GM19239 (cell line): ENCODE measurements at places on chromosomes 3 and 15.

DNA sequence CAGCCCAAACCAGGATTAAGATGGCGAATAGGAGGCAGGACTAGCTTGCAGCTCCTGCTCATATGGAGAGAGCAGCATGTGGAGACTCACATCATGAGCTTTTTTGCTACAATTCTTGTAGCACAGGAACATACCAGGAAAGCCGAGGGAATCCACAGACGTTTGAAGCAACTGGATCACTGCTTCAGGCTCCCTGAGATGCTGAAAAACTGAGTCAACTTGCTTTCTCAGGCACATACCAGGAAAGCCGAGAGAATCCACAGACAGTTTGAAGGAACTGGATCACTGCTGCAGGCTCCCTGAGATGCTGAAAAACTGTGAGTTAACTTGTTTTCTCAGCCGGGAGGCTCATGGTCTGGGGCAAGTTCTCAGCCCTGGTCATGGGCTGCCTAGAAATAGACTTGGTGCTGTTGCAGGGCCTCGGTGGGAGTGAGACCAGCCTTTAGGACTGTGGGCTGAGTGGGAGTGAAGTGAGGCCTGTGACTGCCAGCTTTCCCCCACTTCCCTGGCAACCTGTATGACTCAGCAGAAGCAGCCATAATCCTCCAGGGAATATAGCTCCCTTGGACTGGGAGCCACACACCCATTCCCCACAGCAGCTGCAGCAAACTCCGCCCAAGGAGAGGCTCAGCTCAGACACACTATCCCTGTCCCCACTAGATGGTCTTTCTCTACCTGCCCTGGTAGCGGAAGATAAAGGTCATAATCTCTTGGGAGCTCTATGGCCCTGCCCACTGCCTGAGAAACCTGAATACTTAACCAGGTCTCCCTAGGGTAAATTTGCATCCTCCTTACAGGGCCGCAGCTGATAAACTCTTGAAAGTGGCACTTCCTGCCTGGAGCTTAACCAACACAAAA is 51.9 kb upstream of the PFN2 start:
- DNase-seq: no peak

- no peak for DNase-seq
These were observed 78.3 kb upstream of the ALDH1A3 start for GRCh38 chr15:100801256-100801900.

DNA sequence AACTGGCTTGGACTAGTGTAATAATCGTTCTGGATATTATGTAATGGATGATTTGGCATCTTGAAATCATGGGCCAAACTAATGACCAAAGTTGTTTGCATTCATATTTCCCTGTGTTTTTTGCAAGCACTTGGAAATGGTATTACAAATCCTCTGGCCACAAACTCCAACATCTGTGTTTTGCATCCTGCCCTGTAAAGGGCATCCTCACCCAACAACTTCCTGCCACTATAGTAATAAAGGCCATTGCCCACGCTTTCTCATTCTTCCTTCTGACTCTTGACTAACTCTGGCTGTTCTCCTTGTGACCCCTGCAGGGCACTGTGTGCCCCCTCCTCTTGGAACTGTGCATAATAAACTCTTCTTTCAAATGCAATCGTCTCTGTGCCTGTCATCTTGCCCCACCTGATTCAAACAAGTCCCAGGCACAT is 25.4 kb upstream of the PSMD6 start:
- no peak for DNase-seq

DNA sequence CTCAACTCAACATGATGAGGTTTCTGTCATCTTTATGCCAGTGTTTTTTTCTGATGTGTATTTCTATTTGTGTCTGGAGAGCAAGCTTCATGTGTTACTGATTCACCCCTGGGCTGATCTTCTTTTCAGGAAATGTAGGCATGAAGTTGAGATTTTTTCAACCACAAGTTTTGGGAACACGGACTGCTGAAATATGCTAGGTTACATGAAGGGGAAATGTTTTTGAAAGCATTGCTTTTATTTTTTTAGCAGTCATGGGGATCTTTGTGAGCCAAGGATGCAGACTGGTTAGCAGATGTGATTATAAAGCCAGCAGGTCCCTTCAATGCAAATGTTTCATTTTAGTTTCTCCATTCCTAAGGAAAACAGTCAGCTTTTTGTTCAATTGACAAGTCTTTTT is 219.3 kb upstream of the COL8A1 start:
- DNase-seq: no peak

DNA sequence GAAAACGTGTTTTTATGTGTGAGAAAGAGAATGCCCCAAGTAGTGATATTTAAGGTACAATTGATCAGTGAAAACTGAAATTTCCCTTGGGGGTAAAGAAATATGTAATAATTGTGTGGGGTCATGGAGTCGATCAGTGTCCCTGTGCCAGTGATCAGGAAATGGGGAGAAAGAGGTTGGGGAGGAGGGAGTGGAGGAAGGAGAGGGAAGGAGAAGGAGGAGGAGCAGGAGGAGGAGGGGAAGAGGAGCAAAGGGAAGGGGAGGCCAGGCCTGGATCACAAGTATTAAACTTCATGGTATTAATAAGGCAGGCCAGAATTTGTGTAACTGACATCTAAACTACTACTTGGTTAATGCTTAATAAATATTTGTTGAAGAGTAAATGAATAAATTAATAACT is 30.4 kb downstream of the THSD4 start:
- no peak for DNase-seq

GRCh38 chr15:89575656-89576416 is 567 bp downstream of the TICRR start:
- peak; percentile 6 for DNase-seq

GRCh38 chr15:77599899-77600298 is 32.8 kb downstream of the LINGO1 start:
- DNase-seq: no peak

DNA sequence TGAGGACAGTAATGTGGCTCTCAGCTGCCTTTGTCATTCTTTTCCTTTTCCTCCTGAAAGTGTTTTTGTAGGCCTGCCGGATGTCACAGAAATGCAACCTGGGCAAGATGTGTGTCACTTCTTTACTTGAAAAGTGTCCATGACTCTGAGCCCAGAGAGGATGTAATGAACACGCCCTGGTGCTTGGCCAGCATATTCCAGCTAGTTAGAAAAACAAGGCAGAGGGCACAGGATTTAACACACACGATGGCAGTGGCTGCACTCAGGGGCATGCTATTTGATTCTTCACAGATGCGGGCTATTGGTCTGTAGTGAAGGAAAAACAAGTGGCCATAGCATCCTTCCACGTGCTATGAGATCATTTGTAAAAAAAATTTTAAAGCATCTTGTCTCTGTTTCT is 30.3 kb upstream of the PTX3 start:
- DNase-seq: no peak

DNA sequence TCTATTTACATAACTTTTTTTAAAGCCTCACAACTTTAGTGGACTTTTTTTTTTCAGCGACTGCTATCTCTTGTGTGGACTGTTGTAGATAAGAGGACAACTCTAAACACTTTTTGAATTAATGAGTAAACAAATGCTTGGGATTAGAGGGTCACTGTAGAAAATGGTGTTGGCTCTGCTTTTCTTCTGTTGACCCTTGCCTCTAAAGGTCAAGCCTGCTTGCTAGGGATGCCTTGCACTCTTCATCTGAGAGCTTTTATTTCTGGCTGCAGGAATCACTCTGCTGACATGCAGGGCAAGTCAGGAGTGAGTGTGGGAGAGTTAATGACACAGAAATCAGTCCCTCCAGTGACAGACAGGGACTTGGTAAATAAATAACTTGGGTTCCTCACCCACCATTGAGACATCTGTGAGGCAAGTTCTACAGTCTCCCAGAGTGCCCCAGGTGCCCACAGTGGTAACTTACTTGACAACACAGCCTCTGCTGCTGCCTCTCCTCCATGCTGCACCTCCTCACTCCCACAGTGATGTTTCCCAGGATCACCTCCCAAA is 390.1 kb downstream of the IL20RB start:
- DNase-seq: no peak

- no peak for DNase-seq
These were observed 187.2 kb downstream of the SHQ1 start for GRCh38 chr3:72661115-72661457.

- DNase-seq: no peak
These were observed 158.3 kb downstream of the EFHB start for GRCh38 chr3:19775765-19776164.

- no peak for DNase-seq
These were observed 39.7 kb downstream of the TBC1D2B start for GRCh38 chr15:78037779-78038305.
